ENCODE measurements at places on chromosomes 2 and 18.
A peak's percentile ranks its signal among the peaks of the same experiment; 100 is the strongest.

GRCh38 chr2:238509151-238509835, 82.6 kb downstream of the ASB1 start:
- DNase-seq = no peak

DNA sequence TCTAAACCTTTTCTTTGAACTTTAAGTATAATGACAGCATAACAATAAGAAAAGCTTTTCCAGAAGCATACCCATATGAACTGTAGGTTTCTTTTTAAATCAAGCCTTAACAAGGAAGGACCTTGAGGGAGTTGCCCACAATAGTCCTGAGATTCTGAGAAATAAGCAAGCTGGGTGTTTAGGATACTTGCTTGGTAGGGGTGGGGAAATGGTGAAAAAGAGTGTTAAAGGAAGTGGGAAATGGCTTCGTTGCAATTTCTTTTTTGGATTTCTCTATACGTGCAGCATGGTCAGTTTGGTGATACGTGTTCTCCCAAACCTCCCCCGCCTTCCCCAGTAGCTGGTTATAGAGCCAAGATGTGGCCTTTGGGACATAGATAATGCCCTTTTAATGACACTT, 17.2 kb downstream of the INSIG2 start:
- no peak for DNase-seq

DNA sequence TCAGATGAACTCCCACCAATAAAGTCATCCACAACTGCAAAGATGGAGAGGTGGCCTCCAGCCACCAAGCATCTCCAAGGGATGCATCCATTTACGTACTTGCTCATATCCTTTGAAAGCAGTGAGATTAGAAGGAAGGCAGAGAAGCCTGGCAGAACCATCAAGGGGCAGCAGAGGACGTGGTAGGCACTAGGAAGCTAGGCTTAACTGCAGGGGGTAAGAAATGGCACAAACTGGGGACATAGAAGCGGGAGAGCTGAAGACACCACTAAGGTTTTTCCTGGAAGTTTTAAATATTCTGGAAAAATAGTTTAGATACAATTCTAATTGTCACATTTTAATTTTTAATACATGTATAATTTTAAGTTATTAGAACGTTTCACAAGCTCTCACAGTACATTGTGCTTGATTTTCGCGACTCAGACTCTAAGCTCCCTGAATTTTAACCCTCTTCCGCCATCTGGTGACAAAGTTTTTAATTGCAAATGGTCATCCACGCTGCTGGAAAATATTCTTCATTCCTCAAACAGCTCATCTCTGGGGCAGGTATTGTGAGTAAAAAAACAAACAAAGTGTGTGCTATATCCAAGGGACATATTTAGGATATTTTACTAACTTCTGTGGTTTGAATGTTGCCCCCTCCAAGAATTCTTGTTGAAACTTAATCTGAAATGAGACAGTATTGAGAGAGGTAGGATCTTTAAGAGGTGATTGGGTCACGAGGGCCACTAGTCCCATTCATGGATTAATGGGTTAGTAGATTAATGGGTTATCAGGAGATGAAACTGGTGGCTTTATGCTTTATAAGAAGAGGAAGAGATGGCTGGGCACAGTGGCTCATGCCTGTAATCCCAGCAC, 1.6 kb upstream of the PSTPIP2 start:
- DNase-seq = peak; percentile 67

- DNase-seq = no peak
These were observed 21.3 kb upstream of the CD28 start for GRCh38 chr2:203685081-203685621.

DNA sequence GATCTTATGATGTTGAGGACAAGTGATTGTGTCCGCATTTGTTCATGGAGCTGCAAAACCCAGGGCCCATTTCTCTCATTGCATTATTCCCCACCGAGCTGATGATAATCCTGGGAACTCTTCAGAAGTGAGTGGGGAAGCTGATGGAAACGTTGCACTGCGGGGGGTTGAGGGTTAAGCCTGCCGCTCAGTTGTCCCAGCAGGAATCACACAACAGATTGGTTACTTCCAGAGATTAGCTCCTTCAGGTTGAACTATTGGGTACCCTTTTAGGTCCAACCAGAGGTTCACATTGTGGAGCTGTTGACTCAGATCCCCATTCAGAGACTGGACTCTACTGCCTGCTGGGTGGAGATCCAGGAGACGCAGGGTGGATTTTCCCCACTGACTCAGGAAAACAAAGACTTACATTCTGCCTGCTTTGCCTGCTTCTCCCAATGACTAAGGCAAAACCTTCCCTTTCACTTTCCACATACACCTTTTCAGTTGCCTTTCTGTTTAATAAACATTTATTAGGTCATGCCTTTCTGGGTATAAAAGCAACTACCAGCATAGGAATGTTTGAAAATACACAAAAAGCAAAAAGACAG, 286.4 kb downstream of the TXNL1 start:
- no peak for DNase-seq

Measured in cardiac muscle cell (in vitro differentiated cells and primary cell).